ENCODE measurements at places on chromosomes 4 and X.

GRCh38 chrX:46796574-46797191 is 37.8 kb upstream of the SLC9A7 start:
- DNase-seq = peak; percentile 35

- DNase-seq = no peak
Observed at GRCh38 chrX:31836479-31836878, 764.6 kb upstream of the FTHL17 start.

GRCh38 chr4:26238778-26239679 is 81.8 kb upstream of the RBPJ start:
- no peak for DNase-seq

- DNase-seq = no peak
Observed at GRCh38 chrX:155766321-155766720, 114.8 kb upstream of the VAMP7 start.

- DNase-seq = no peak
Observed at GRCh38 chrX:9071031-9071650, 37.2 kb upstream of the FAM9B start.

GRCh38 chr4:6857009-6857882 is 52.4 kb upstream of the TBC1D14 start:
- no peak for DNase-seq

GRCh38 chr4:61251129-61251528 is 51.0 kb downstream of the ADGRL3 start:
- DNase-seq = no peak

DNA sequence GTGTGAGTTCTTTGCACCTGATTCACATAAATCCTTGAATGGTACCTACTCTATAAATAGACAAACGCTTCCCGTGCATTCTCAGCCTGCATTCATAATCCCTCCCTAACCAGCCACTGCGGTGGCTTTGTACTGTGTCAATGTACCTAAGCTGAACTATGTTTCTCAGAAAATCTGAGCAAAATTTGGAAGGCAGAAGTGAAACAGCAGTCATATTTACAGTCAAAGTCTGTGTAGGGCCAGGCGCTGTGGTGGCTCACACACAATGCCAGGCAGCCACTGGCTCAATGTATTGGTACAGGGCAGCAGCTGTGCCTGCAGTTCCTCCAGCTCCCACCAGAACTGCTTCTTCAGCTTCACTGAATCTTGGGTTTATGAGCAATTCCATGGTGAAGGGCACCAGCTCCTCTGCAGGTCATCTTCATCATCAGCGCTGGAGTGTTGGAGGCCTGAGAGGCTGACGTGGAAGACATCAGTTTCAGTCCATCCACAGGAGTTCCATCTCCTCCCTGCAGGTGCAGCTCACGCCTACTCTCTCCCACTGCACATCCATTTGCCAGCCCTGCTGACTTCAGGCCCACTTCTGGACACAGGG is 32.3 kb upstream of the IRF2 start:
- DNase-seq = no peak

DNA sequence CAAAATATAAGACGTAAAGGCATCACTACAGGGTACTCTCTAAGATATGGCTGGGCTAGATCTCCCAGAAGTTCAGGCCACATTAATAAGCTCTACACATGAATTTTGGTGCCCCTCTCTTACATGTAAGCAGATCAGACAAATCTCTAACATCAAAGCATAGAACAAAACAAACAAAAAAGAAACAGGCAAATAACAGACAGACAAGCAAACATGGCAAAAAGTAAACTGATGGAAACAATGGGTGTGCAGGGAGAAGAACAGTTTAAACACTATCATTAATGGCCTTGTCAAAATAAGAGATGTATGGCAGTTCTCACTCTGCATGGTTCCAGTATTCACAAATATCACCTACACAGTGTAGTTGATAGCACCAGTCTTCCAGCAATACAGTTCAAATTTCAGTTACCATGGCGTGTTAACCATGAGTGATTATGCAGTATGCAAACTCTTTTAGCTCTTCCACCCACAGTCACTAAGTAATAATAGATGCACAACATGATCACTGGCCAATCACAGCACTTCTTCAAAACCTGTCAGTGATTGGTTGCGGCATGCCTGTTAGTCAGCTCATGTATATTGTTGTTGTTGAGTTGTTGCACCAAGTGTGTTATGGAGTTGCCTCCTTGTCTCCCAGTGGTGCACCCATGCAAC is 110.7 kb upstream of the TLR3 start:
- no peak for DNase-seq

GRCh38 chr4:82398263-82398662 is 24.5 kb upstream of the HNRNPD start:
- no peak for DNase-seq

- DNase-seq = peak; percentile 14
Observed at GRCh38 chr4:76989391-76990061, 40.0 kb downstream of the SEPTIN11 start.

GRCh38 chrX:81280148-81280547 is 78.2 kb downstream of the SH3BGRL start:
- no peak for DNase-seq

GRCh38 chr4:166896254-166896653 is 338.0 kb downstream of the SPOCK3 start:
- DNase-seq = no peak

- DNase-seq = no peak
Observed at GRCh38 chr4:113467581-113467980, 294.0 kb downstream of the CAMK2D start.

GRCh38 chr4:99945718-99946355 is 581 bp downstream of the DNAJB14 start:
- DNase-seq = no peak

GRCh38 chr4:182547435-182547834 is 304.2 kb downstream of the TENM3 start:
- no peak for DNase-seq

DNA sequence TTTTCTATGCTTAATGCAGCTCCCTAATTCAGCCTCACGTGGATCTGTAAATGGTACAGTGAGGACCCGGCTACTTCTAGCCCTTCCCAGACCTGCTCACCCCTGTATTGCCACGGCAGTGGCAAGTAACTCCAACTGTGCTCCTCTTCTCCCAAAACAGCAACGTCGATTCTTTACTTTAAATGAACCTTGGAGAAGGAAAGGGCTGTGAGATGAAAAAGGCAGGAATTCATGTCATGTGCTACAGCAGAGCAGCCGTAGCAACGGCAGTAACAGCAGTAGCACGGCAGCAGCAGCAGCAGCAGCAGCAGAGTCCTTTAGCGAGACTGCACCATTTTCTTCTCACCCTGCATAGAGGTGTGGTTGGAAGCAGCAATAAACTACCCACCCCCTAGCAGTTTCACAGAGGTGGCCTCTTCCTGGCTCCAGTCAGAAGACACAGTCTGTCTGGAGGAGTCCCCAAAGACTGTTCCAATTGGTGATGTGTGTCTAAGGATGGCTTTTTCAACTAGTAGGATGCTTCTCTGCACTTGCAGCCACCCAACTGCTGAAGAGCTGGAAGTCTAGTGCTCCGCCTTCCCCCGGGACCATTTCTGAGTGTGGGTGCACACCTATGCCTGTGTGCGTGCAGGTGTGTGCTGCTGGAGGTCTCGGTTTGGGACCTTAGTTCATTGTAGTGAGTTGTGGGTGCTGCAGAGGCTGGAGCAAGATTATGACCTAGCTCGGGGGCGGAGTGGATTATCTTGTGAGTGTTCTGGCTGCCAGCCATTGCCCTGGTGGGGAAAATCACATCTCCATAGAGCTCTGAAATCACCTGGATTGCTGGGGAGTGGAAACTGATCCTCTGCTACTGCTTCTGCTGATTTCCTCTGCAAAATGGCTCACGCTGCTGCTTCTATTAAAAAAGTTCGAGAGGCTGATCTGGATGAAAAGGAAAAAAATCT is 67.2 kb downstream of the ANK2 start:
- DNase-seq = no peak

- no peak for DNase-seq
Observed at GRCh38 chr4:73874386-73874785, 5.2 kb downstream of the CXCL1 start.

DNA sequence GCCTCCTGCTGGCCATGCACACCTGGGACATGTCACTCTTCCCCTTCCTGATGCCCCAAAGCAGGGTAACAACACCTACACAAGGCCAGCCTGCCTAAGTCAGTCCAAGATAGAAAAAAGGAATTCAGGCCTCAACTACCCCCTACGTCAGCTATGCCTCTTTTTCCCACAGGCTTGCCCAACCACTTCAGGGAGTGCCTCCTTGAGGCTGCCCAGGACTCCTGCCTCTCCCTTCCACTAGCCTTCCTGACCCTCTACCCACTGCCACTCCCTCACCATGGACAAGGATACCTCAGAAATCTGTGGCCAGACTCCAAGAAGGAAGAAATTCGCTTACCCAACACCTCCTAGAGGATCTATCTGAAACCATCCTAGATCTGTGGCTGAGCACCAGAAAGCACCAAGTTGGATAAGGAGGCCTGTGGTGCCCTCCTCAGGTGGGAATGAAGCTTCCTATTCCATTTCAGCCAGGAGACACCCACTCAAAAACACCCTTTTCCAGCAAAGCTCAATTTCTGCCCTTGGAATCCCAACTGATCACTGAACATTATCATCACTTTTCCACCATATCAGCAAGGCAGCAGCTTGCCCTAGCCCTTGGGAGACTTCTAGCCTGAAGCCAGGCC is 1.8 kb downstream of the KDM5C start:
- no peak for DNase-seq

DNA sequence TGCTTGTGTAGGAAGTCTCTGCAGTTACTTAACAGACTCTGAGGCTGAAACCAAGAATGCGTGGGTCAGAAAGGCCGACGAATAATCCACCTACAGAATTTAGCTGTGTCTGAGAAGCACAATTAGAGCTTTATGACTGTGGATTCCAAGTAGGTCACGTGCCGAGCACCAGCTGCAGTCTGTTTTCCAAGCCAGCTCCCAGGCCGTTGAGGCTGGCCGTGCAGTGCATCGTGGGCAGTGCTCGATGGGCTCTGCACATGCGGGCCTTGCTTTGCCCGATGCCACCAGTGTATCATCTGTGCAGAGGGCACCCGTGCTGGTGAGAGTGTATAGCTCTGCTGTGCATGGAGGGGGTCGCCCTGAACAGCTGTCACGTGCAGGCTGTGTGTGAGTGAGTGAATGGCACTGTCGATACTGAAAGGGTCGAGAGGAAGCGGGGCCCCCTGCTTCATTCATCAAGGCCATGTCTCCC is 67.5 kb upstream of the CLDN34 start:
- DNase-seq = no peak

GRCh38 chrX:252957-253291 is 28.3 kb upstream of the PLCXD1 start:
- DNase-seq = no peak

DNA sequence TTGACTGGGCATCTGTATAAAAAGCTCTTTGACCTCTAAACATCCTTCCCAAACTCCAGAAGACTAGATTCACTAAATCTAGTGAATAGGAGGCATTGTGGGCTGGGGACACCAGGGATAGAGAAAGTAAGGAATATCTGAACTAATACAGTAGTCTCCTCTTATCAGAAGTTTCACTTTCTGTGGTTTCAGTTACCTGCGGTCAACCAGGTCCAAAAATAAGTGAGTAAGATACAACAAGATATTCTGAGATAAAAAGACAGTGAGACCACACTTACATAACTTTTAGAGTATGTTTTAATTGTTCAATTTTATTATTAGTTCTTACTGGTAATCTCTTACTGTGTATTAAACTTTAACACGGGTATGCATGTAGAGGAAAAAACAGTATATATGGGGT is 376.5 kb downstream of the HNRNPD start:
- DNase-seq = no peak

DNA sequence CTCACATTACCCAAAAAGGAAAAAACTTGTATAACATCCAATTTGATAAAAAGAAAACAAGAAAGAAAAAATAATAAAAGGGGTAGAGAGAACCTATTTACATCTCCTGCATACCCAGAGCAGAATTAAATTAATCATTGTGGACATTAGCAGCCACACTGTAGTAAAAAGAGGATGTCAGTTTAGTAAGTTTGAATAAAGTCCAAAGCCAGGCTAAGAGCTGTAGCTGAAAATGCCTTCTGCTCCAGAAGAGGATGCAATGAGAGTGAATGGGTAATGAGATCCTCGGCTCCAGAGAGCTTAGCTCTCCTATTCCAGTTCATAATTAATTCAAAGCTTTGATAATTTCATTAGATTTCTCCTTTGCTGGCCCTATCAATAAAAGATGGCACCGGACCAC is 78.2 kb downstream of the SLC10A7 start:
- no peak for DNase-seq

DNA sequence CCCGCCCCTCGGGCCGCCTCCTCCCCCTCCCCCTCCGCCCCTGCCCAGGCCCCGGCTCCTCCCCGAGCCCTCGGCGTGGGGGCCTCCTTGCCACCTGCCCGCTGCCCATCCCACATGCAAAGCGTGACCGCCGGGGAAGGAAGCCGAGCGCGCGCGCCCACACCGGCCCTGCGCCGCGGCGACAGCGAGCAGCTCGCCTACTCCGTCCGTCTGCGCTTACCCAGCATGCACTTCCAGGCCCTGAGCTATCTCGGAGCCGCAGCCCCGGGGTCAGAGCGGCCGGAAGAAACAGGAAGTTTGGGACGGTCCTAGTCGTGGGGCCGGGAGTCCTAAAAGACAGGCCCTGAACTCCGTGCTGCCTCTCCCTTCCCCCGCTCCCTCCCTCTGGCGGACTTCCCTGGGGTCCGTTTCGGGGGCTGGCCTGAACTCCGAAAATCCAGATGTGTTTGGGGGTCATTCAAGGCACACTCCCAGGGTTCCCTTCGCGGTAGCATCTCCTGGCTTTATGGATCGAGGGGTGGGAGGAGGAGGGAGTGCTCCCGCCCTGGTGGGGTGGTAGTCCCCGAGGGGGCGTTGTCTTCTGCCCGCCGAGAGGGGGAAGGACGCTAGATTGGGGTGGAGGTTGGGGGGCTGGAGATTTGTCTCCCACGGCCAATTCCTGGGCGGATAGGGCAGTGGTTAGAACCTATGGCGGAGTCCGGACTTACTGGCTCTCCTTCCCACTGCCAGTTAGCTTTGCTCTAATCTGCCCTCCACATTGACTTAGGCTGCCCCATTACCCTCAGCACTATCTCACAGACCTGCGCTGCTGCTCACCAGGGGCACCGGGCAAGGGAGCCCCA is 25.0 kb upstream of the BCORL1 start:
- no peak for DNase-seq

GRCh38 chrX:70454441-70455365 is 10.1 kb downstream of the DLG3 start:
- DNase-seq = no peak

DNA sequence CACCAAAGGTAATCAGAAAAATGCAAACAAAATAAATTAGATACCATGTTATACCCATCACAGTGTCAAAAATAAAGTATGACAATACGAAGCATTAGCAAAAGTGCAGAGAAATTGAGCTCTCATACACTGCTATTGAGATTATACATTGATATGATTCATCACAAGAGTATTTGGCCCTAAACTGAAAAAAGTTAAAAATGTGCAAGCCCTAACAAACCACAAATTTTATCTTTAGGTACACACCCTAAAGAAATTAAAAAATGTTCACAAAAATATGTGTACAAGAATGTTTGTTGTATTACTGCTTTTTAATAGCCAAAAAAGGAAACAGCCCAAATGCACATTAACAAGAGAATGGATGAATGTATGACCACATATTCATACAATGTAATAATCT is 137.9 kb upstream of the MAGEA10 start:
- no peak for DNase-seq
